Lower lobe of right lung (tissue), 2 donors: ENCODE measurements at places on chromosomes 16 and 17. TPM values are rescaled to one million over a fixed set of nuclear protein-coding genes. Genes with fewer than 3 reads are reported as not detected.
A peak's percentile ranks its signal among the peaks of the same experiment; 100 is the strongest.

DNA sequence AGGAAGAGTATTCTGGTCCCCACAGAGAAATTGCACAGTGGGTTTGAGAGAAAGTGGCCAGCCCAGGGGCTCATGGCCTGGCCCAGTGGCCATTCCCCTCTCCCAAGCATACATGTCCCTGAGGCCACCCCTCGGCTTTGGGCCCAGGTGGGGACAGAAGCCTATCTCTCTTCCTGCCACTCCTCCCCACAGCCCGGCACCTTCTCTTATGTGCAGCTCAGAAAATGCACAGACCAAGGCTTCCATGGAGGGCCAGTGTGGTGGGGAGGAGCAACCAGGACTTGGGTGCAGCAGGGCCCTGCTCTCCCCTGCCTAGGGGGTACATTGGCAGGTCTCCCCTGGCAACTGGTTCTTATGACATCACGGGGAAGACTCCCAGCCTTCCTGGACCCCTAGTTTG is at the start of gene C16orf90:
C16orf90 (minus strand) TSS at position 314 of the 400 bp plus-strand sequence; CDS start at position 246, 68 bp downstream.
- peak; percentile 40 for DNase-seq
- no peaks in the 10 kb centered on the region for H3K27me3 ChIP-seq
- H3K27ac ChIP-seq: no peak within 1 kb of the TSS
- no peaks in the 10 kb centered on the region for H3K36me3 ChIP-seq
- no peaks in the 10 kb centered on the region for H3K4me1 ChIP-seq
- H3K4me3 ChIP-seq: no peak within 1 kb of the TSS

DNA sequence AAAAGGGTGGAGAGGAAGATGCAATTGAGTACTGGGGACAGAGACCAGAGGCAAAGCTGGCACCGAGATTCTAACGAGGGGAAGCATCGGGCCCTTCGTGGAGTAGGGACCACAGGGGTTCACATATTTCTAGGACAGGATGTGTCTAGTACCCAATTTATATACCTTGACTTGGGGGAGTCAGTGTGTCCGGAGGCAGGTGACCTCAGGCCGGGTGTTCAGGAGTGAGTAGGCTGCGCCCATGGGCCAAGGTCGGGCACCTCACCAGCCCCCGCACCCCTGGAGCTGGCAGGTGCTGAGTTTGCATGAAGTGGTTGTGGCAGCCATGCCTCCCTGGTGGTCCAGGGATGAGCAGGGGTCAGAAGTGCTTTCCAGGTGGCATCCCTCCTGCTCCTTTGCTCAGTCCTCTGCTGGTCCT is 8.6 kb upstream of the NXPH3 start:
- no peak overlapping the region for H3K27ac ChIP-seq
- H3K27me3 ChIP-seq: no peaks in the 10 kb centered on the region
- no peaks in the 10 kb centered on the region for H3K36me3 ChIP-seq
- peaks cover 40% of the 10 kb centered on the region for H3K4me1 ChIP-seq

GRCh38 chr17:40108970-40109824 is 8.8 kb upstream of the NR1D1 start:
- H3K27me3 ChIP-seq: no peaks in the 10 kb centered on the region
- peak overlapping the region; percentile 90 for H3K27ac ChIP-seq
- H3K4me1 ChIP-seq: peaks cover 99% of the 10 kb centered on the region
- no peaks in the 10 kb centered on the region for H3K36me3 ChIP-seq

DNA sequence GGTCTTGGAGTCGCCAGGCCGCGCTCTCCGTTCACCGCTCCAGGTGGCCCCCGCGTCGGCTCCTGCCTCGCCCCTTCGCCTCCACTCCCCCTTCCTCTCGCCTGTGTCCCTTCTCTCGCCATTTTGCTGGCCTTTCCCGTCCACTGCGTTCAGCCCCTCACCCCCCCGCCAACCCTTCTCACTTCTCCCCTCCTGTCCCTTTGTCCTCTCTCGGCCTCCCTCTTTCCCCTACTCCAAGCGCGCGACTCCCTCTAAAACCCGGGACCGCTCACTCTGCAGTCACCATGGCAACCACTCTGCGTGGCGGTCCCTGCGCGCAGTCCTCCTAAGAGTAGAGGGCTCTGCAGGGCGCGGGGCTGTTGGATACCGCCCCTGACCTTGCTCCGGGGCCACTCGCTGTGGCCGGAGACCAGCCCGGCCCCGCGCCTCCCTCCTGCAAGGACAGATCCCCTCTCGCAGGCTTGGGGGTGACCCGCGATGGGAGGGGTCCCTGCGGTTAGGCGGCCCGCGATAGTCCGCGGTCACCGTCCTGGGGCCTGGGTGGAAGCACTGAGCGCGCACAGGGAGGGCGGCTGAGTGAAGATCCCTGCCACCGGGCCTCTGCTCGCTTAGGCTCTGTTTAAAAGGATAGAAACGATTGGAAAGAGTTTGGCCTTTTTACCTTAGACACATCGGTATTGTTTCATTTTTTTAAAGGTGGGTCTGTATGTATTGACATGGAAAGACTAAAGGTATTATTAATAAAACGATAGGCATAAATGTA is 454 bp downstream of the CCDC40 start:
- H3K4me3 ChIP-seq: peak overlapping the region; percentile 94
- no peaks in the 10 kb centered on the region for H3K27me3 ChIP-seq
- peaks cover 13% of the 10 kb centered on the region for H3K4me1 ChIP-seq
- peak; percentile 64 for DNase-seq
- no peaks in the 10 kb centered on the region for H3K36me3 ChIP-seq

SOX9 gene
- total RNA-seq: 4.3 TPM

DNA sequence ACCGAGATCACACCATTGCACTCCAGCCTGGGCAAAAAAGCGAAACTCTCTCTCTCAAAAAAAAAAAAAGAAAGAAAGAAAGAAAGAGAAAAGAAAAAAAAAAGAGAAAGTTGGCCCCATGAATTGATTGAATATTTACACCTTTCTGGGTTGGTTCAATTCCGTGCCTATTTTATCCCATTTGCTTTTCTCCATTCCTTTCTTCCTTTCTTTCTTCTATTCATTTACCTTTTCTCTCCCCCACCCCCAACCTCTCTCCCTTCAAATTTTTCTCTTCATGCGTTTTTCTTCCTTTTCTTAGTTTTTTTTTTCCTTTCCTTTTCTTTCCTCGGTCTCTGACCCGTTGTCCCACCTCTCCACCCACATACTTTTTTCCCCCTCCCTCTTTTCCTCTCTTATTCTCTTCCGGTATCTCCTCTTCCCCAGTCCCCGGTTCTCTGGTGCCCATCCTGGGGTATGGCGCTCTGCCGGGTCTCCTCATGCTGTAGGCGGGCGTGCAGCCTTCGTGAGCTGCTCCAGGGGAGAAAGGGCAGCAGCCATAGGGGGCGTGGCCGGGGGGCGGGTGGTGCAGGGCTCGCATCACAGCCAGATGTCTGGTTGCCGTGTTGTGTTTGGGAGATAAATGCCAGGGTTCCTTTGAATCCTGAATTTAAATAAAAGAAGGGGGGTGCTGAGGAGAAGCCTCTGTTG is 5.3 kb upstream of the COL1A1 start:
- no peak for DNase-seq
- no peak overlapping the region for H3K4me3 ChIP-seq
- no peaks in the 10 kb centered on the region for H3K36me3 ChIP-seq
- peaks cover 33% of the 10 kb centered on the region for H3K4me1 ChIP-seq
- peaks cover 19% of the 10 kb centered on the region for H3K27me3 ChIP-seq

GRCh38 chr16:21260870-21261791 is 17.0 kb downstream of the CRYM start:
- no peaks in the 10 kb centered on the region for H3K27me3 ChIP-seq
- H3K4me1 ChIP-seq: no peaks in the 10 kb centered on the region
- DNase-seq: no peak

- H3K27ac ChIP-seq: peak overlapping the region; percentile 46
- peaks cover 6% of the 10 kb centered on the region for H3K36me3 ChIP-seq
- H3K4me1 ChIP-seq: peaks cover 18% of the 10 kb centered on the region
- H3K4me3 ChIP-seq: no peak overlapping the region
Measured at GRCh38 chr16:53865494-53865863, 161.5 kb downstream of the FTO start.
